C1 segment of cervical spinal cord (tissue), 14 donors: ENCODE measurements at places on chromosomes 5 and 9.

GRCh38 chr9:121349009-121349408 is 21.0 kb downstream of the STOM start:
- DNase-seq: no peak

- DNase-seq: no peak
Observed at GRCh38 chr9:38406476-38407186, 14.1 kb downstream of the ALDH1B1 start.

DNA sequence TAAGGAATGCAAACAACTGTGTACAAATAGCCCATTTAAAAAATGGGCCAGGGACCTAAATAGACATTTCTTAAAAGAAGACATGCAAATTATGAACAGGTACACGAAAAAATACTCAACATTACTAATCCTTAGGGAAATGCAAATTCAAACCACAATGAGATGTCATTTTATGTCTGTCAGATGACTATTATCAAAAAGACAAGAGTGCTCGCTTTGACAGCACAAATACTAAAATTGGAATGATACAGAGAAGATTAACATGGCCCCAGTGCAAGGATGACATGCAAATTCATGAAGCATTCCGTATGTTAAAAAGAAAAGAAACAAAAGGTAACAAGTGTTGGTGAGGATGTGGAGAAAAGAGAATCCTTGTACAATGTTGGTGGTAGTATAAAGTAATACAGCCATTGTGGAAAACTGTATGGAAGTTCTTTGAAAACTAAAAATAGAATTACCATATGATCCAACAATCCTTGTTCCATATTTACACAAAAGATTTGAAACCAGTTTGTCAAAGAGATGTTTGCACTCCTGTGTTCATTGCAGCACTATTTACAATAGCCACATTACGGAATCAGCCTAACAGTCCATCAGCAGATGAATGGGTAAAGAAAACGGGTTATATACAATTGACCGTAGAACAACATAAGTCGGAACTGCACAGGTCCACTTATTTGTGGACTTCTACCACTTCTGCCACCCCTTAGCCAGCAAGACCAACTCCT is 47.2 kb upstream of the PCAT7 start:
- DNase-seq: no peak

GRCh38 chr5:175710326-175710725 is 52.5 kb downstream of the HRH2 start:
- DNase-seq: no peak

- no peak for DNase-seq
Observed at GRCh38 chr5:14399054-14399692, 182.4 kb upstream of the OTULINL start.

GRCh38 chr5:72035831-72036230 is 71.4 kb upstream of the MAP1B start:
- DNase-seq: no peak

GRCh38 chr5:15012061-15012460 is 140.5 kb upstream of the ANKH start:
- no peak for DNase-seq

DNA sequence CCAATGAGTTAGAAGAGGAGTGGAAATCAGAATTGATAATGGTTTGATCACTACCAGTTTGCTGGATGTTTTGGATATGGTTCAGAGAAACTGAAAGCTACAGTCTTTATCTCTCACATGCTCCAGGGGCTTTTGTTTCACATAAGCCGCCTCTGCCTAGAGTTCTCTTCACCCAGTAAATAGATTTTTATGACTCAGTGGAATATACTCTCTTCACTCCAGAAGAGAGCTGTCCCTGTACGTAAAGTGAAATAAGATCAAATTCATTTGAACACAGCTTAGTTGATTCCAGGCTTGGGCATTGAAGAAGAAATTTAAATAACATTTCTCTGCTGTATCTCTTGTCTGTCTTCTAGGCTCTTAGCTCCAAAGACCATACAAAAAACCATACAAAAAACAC is 184.9 kb downstream of the TRPM3 start:
- DNase-seq: no peak

DNA sequence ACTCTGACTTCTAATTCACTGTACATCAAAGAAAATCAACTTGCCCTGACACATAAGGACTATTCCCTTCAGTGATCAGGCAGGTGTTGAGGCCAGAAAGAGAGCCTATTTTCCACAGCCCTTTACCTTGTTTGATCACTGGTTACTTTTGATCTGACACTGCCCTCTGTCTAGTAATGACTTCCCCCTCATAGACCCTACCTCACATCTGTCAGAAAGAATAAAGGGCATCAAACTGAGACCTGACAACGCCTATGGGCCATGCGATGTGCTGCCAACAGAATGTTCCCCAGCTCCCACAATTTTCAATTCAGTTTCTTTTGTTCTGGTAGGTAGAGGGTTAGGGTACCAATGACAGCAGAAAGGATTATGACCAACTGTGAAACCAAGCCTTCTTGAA is 47.7 kb downstream of the FBXL17 start:
- no peak for DNase-seq

- DNase-seq: no peak
Observed at GRCh38 chr5:53994148-53994547, 316.2 kb downstream of the ARL15 start.

DNA sequence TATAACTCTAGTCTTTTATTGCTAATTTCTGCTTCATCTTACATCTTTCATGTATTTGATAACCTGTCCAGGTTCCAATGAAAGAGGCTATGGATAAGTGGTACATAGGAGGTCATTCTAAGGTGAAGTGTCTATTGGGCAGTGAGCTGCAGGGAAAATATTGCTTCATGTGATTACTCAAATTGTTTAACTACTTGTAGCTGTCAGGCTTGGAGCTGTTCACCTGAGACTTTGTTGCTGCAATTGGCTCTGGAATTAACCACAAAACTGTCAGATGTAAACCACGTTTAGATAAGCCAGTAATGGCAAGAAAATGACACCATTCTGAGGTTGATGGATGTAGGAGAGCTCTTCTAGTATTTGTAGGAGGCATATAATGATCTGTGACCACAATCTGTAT is 26.0 kb downstream of the ADAMTSL1 start:
- no peak for DNase-seq

- peak; percentile 76 for DNase-seq
Observed at GRCh38 chr9:128420651-128421481, at the start of gene CERCAM. Gene CERCAM (plus strand): TSS chr9:128420857. CDS start chr9:128420878, 21 bp downstream.
